ENCODE measurements at places on chromosomes 13 and 19. TPM values are rescaled to one million over a fixed set of nuclear protein-coding genes. Genes with fewer than 3 reads are reported as not detected.

Gene DCT
- total RNA-seq: not detected

Gene CHMP2A
- 154 TPM for total RNA-seq

Gene C19orf67
- total RNA-seq: not detected

Gene ZNF845
- 3.1 TPM for total RNA-seq

Gene SOX1
- total RNA-seq: not detected

Gene RRAS
- total RNA-seq: 161 TPM

Gene ZNF285
- total RNA-seq: not detected

Gene FDX2
- total RNA-seq: 16.8 TPM

Gene COQ8B
- 33.3 TPM for total RNA-seq

Gene TEX30
- total RNA-seq: 1.4 TPM

Gene ZNF492
- 1.6 TPM for total RNA-seq

Gene SH2D3A
- not detected for total RNA-seq

Gene SUGT1
- total RNA-seq: 8.8 TPM

Gene FAM124A
- 22.4 TPM for total RNA-seq

Gene NLRP9
- total RNA-seq: not detected

Gene ADPRHL1
- 11.3 TPM for total RNA-seq

Gene DACT3
- total RNA-seq: 104 TPM

Gene RPL36
- total RNA-seq: 885 TPM

Gene ZNF829
- total RNA-seq: 1.2 TPM

Gene ZFP30
- 1.7 TPM for total RNA-seq

Gene CLDND2
- not detected for total RNA-seq

Gene OR7A5
- total RNA-seq: not detected

Gene VRK3
- 27.6 TPM for total RNA-seq

Gene NDFIP2
- total RNA-seq: 16.6 TPM

Gene CNN1
- total RNA-seq: 477 TPM

Gene LAIR1
- 11.1 TPM for total RNA-seq

Gene ZIC2
- not detected for total RNA-seq

Gene EBI3
- not detected for total RNA-seq

Gene UBL3
- total RNA-seq: 17.9 TPM

Gene CABP5
- total RNA-seq: not detected

Data from ascending aorta (tissue), 2 donors.